ENCODE measurements at places on chromosomes 7 and 10. TPM values are rescaled to one million over a fixed set of nuclear protein-coding genes. Genes with fewer than 3 reads are reported as not detected.

KCND2 gene
- total RNA-seq = 4.5 TPM

GRIFIN gene
- not detected for total RNA-seq

GRCh38 chr10:122525788-122526187, 34.8 kb upstream of the DMBT1 start:
- no peak overlapping the region for H3K27ac ChIP-seq
- no peak overlapping the region for H3K4me3 ChIP-seq
- no peaks in the 10 kb centered on the region for H3K27me3 ChIP-seq
- no peaks in the 10 kb centered on the region for H3K36me3 ChIP-seq
- no peaks in the 10 kb centered on the region for H3K4me1 ChIP-seq

CALCR gene
- not detected for total RNA-seq

- no peak overlapping the region for H3K27ac ChIP-seq
- no peaks in the 10 kb centered on the region for H3K36me3 ChIP-seq
- H3K4me1 ChIP-seq = no peaks in the 10 kb centered on the region
- no peaks in the 10 kb centered on the region for H3K27me3 ChIP-seq
Measured at GRCh38 chr7:32319012-32319382, 171.2 kb downstream of the LSM5 start.

- H3K4me3 ChIP-seq = no peak overlapping the region
- no peaks in the 10 kb centered on the region for H3K27me3 ChIP-seq
- H3K27ac ChIP-seq = no peak overlapping the region
- peak; percentile 3 for DNase-seq
Measured at GRCh38 chr7:918118-918425, 36.4 kb downstream of the ADAP1 start.

ZC3HAV1L gene
- 24.8 TPM for total RNA-seq

DNA sequence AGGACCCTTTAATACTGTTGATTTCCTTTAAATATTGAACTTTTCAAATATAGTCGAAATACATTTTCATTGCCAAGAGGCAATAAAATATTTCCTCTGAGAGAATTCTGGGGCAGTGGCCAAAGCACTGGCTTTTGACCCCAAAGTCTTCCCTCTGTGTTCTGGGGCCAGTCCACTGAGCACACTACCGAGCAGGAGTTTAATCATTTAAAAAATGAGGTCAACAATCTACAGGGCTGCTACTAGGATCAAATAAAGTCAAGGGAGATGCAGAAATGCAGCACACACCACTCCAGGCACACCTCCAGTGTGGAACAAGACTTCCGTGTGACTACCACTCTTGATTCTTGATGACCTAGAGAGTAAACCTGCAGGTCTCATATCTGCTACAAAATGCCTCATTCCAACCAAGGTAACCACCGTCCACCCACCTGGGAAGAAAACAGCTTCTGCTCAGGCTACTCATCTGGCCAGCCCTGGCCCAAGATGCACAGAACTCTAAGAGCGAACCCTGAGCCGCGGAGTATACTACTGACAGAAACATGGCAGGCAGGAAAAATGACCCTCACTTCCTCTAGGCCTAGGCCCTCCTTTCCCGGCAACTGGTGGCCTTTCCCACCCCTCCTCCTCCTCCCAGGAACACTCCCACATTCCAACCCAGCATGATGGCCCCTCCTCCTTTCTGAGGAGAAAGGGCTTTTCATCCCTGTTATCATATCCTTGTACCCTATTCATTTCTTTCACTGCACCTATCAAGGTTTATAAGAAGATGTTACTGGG, 97.7 kb downstream of the ALOX5 start:
- no peaks in the 10 kb centered on the region for H3K4me1 ChIP-seq
- H3K36me3 ChIP-seq = no peaks in the 10 kb centered on the region
- DNase-seq = no peak
- H3K27ac ChIP-seq = no peak overlapping the region
- H3K27me3 ChIP-seq = no peaks in the 10 kb centered on the region
- H3K4me3 ChIP-seq = no peak overlapping the region

GRCh38 chr10:103849880-103850571, 5.3 kb downstream of the SH3PXD2A start:
- H3K27me3 ChIP-seq = no peaks in the 10 kb centered on the region
- peak overlapping the region; percentile 44 for H3K27ac ChIP-seq
- DNase-seq = no peak
- H3K4me1 ChIP-seq = no peaks in the 10 kb centered on the region
- H3K4me3 ChIP-seq = no peak overlapping the region
- no peaks in the 10 kb centered on the region for H3K36me3 ChIP-seq

CALY gene
- not detected for total RNA-seq

PON3 gene
- 10.6 TPM for total RNA-seq
